ENCODE measurements at places on chromosomes 5 and 9. TPM values are rescaled to one million over a fixed set of nuclear protein-coding genes. Genes with fewer than 3 reads are reported as not detected.

CDH9 gene
- total RNA-seq, result not detected

CDC20B gene
- not detected for total RNA-seq

ZNF354B gene
- total RNA-seq, result 11.0 TPM

RNF180 gene
- not detected for total RNA-seq

CLPTM1L gene
- 91.6 TPM for total RNA-seq

URM1 gene
- 81.7 TPM for total RNA-seq

CENPH gene
- total RNA-seq, result 84.9 TPM

SLC22A5 gene
- 3.7 TPM for total RNA-seq

STC2 gene
- 41.2 TPM for total RNA-seq

CNTFR gene
- total RNA-seq, result not detected

KIAA1191 gene
- total RNA-seq, result 38.2 TPM

PTGS1 gene
- total RNA-seq, result 0.62 TPM

Data from activated naive CD8-positive, alpha-beta T cell treated with anti-CD3 and anti-CD28 coated beads for 36 hours (primary cell).